ENCODE measurements at places on chromosomes 6 and 20. TPM values are rescaled to one million over a fixed set of nuclear protein-coding genes. Genes with fewer than 3 reads are reported as not detected.

Gene FRMD1
- total RNA-seq, result not detected

Gene C6orf52
- total RNA-seq, result 1.1 TPM

DNA sequence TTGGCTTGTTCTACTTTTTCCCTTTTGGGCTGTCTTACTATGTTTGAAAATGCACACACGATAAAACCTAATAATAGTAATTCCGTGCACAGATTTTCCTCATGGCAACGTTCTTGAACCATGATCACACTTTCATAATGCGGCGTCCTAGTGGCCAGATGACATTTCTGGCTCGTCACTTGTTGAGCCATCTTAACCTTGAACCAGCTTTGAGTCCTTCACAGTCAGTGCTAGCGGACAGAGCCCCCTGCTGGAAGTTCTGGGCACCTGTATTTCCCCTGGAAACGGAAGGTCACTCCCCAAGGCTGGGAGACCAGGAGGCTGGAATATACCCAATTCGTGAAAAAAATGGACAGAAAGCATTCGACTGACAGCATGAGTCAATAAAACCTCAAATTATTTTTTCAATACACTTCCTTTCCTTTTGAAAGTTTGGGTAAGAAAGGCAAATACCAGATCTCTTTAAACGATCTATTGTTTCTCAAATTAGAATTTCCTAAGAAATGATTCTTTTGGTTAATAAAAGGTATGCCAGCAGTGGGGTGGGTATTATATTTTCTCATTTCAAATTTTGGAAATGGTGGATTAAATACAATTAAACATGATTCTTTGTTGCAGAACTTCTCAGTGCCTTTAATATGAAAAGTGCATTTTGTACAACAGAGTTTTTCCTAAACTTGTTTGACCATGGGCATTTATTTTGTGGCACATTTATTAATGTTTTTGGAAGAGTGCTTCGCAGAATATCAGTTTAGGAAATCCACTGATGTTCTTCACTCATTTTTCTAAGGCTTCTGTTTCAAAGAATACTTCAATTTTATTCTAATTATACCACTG lies 542.3 kb downstream of the QKI start:
- DNase-seq, result peak; percentile 58

Gene FAM209B
- total RNA-seq, result 0.71 TPM

Gene CLIC5
- total RNA-seq, result not detected

Gene CEBPB
- total RNA-seq, result 25.7 TPM

GRCh38 chr6:169896826-169897456 lies 145.5 kb downstream of the ERMARD start:
- no peak for DNase-seq

DNA sequence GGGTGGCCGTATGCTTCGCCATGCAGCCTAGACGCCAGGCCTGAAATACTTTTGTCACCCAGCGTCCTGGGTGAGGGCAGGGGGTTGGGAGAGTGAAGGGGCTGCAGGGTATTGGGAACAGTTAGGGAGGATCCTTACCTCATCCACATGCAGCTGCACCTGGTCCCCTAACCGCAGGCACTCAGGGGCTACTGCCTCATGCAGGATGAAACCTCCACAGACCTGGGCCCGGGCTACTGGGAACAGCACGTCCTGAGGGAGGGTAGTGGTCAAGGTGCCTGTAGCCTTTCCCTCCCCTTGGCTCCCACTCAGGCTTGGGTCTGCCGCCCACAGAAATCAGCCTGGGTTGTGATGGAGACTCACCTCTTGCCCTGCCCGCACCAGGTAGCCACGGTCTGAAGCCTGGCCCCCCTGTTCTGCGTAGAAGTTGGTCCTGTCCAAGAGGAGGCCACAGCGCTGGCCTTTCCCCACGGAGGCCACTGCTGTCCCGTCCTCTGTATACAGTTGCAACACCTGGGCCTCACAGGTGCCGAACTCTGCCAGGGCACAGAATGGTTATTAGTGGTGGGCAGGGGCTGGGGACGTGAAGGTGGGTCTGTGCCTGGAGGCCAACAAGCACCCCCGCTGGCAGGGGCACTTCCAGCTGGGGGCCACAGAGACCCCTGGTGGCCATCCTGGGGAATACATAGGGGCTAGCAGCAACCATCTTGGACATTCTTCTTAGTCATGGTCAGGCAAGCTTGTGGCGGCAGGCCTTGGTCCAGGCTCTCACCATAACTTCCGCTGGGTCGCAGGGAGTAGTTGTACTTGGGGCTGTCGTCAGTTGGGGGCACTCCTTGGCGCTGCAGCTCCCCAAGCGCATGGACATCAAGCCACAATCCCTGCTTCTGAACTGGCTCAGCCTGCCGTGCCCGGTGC lies 8.6 kb downstream of the AARS2 start:
- DNase-seq, result no peak

GRCh38 chr6:82458147-82458546 lies 94.5 kb downstream of the TPBG start:
- peak; percentile 99 for DNase-seq

Gene DEFB127
- total RNA-seq, result not detected

DNA sequence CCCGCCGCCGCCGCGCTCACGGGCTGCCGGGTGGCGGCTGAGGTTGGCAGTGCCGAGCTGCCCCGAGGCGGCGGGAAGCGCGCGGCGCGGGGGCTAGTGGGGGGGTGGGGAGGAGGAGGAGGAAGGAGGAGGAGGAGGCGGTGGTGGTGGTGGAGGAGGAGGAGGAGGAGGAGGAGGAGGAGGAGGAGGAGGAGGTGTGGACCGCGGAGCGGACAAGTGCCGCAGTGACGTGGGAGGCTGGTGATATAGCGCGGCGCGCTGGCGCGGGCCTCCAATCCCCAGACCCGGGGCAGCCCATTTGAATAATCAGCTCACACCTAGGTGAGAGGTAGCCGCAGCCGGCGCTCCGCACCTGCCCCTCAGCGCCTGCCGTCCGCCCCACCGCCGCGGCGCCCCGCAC lies at the start of gene FOXA2:
FOXA2 (minus strand) TSS at position 51 of the 400 bp plus-strand sequence. CDS start 294 bp downstream, outside the sequence.
- DNase-seq, result no peak

DNA sequence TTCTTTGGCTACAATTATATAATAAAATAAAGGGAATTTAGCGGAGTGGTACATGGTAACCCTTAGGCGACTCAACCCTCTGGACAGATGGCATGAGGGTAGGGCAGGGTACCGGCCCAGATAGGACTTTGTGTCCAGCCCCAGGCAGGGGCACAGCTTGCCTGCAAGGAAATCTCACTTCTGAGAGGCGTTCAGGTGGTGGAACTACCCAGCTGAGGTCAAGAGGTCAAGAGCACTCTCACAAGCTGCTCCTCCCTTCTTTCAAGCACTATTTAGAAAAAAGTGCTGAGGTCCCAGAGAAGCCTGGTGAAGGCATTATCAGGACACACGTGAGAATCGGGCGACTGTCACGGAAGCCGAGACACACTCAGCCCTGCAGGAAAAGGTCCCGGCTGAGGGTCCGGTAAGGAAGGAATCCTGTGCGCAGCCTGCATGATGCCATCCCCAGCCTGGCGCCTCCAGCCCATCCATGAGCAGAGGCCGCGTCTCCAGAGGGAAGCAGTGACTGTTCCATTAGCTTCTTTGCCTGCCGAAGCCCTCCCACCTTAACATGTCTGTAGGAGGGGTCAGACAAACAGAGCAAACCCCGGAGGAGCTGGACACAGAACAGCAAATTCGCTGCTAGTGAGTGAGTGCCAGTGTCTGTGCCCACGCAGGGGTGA lies 54.8 kb downstream of the WDR27 start:
- DNase-seq, result no peak

DNA sequence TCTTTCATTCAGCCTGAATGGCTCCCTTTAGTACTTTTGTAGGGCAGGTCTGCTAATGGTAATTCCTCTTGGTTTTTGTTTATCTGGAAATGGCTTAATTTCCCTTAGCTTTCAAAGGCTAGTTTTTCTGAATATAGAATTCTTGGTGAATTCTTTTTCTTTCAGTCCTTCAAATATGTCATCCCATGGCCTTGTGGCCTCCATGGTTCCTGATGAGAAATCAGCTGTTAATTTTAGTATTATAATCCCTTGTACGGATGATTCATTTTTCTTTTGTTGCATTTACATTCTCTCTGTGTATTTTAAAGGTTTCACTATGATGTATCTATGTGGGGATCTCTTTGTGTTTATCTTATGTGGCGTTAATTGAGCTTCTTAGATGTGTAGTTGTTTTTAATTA lies 179.6 kb upstream of the ARG1 start:
- DNase-seq, result no peak

GRCh38 chr6:33782561-33782960 lies 6.4 kb downstream of the LEMD2 start:
- no peak for DNase-seq

- no peak for DNase-seq
These were observed 3.9 kb upstream of the IPCEF1 start for GRCh38 chr6:154360476-154360875.

DNA sequence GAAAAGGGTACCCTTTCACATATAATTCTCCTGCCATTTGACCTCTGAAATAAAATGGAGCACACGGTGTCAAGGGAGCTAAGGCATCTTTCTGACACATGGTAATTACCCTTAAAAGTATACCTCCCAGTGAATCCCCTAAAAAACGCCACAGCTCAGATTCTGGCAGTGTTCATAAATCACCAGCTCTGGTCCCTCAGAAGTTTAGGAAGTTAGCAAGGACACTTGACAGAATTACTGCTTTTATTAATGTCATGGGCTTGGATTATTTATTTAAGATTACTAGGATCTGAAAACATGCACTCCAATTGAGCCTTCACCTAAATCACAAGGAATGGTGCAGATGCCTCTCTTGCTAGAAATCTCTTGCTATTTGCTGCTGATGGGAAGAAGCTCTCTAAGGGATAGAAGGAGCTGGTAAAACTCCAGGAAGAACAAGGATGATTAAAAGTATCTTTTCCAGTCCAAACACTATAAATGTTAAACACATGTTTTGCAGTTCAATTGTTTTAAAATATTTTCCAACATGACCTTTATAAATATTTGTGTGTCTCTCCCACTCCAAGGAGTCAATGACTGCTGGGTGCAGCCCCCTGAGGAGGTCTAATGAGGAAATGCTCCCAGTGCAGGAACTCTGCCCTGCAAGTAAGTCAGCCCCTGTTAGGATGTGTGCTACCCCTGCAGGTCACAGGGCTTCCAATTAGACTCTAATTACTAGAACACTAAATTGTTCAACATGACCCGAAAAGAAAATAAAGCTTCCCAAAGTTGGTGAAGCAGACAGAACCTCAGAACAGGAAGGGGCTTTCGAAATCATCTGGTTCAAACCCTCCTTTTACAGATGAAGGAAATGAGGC lies 230.3 kb downstream of the TFAP2A start:
- DNase-seq, result no peak

Data from foreskin keratinocyte (primary cell).